ENCODE measurements at places on chromosomes 3 and 15.

DNA sequence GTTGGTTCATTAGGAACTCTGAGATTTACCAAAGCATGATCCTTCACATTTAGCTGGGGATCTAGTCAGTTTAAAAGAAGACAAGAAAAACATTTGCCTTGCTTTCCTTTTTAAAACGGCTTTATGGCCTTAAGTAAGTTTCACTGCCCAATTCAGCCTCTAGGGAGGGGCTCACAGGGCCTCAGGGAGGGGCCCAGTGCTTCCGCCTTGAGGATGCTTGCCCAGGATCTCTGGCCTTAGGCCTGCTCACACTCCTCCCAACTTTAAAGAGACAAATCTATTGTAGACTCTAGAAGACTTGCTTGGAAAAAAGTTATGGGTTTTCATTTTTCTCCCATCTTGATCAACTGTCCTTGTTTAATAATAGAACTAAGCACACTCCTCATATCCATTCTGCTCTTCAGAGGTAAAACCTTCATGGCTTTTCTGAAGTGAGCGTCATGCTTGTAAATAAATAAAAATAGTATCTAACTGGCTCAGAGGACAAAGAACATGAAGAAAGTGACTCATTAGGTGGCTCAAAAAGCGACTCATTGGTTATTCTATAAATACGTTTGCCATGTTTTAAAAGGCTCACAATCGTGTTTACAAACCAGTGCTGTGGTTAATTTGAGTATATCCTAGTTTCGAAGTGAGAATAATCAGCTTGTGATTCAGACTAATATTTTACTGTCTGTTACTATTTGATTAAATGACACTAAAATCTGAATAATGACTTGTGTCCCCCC, 13.7 kb downstream of the PDHB start:
- peak; percentile 39 for DNase-seq

DNA sequence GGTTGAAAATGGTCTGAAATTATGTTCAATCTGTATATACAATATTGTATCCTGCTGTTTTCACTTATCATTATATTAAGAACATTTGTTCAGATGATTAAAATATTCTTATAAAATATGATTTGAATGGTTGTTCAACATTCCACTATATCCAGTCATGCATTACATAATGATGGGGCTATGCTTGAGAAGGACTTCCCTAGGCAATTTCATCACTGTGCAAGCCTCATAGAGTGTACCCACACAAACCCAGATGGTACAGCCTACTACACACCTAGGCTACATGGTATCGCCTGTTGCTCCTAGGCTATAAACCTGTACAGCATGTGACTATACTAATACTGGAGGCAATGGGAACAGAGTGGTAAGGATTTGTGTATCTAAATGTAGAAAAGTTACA, 30.5 kb downstream of the SLC7A14 start:
- DNase-seq = no peak

DNA sequence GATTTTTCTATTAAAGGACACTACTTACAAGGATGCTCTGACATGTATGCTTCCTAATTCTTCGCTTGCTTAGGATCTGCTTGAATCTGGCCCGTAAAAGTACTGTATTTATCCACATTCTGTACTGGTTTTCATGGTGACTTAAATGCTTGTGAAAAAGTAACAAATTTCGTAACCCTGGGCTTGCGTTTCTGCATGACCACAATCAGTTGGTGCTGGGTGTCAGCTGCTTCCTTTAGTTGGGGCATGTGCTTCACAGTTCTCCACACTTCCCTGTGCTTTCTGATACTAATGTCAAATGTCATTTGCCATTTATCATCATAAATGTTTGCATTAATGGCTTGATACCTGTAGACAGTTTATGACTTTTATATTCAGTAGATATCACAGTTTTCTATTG, 218.4 kb upstream of the MLF1 start:
- peak; percentile 49 for DNase-seq

DNA sequence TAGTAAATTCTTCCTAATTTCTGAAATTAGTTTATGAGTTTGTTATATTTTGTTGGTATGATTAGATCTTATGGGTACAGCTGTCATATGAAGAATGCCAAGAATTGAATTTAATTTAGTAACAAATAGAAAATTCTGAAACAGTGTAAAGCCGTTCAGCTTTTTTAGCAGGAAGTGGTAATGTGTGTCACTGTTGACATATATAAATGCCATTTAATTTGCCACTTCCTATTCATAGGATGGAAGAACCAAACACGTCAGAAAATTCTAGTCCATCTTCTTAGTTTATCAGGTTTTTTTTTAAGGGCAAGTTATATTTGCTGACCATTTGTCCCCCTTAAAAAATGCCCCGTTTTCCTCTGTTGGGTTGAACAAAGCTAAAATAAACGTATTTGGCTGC, 43.0 kb downstream of the RAB8B start:
- DNase-seq = no peak

- no peak for DNase-seq
These were observed 342.1 kb downstream of the SLC9A9 start for GRCh38 chr3:143506190-143506589.

- no peak for DNase-seq
These were observed 76.4 kb downstream of the CGGBP1 start for GRCh38 chr3:87982421-87982820.

- DNase-seq = no peak
These were observed 17.4 kb downstream of the PTPRG start for GRCh38 chr3:61578667-61579367.

DNA sequence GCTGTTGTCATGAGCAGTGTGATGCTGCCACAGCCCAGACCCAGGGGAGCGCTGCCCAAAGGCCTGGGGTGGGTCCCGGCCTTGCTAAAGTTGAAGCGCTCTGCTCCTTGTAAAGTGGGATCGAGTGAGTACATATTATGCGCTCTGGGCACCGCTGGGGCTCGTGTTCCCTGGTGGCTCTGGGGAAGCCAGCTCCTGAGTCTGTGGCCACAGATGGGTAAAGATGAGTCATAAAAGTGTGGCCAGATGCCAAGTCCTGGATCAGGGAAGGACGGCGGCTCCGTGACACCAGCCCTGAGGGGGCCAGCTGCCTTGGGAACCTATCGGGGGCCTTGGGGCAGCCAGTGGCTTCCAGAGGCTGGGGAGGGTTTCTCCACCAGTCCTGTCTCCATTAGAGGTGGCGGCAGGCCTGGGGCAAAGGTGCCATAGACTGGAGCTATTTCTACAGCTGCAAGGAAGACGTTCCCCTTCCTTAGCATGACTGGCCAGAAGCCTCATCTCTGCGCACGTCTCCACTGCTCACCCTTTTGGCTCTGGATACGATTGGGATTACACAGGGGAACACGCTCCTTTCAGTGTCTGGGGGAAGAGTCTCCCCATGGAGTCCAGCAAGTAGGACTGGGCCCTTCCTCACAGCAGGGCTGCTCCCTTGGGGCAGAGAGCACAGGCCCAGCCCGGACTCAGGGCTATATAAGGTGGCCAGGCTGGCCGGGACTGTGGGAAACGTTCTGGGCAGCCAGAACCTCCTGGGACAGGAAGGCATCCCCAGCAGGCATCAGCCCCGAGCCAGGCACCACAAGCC, 1.2 kb upstream of the ITIH4 start:
- peak; percentile 96 for DNase-seq

DNA sequence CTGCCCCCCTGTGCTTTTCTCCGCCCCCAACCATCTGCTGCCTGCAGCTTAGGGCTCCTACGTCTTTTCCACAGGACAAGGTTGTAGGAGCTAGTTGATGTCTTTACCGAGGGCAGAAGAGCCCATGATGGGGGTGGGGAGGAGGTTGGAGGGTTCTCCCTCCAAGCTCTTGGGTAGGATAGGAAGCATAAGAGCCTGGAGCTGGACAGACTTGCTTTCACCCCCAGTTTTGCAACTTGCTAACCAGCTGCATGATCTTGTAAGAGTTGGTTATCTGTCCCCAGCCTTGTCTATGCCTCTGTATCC, 856 bp downstream of the ABCF3 start:
- DNase-seq = no peak

- peak; percentile 3 for DNase-seq
These were observed 1091.9 kb downstream of the NSUN3 start for GRCh38 chr3:95154766-95155165.

GRCh38 chr15:77907824-77908751, 169.4 kb downstream of the TBC1D2B start:
- peak; percentile 76 for DNase-seq

DNA sequence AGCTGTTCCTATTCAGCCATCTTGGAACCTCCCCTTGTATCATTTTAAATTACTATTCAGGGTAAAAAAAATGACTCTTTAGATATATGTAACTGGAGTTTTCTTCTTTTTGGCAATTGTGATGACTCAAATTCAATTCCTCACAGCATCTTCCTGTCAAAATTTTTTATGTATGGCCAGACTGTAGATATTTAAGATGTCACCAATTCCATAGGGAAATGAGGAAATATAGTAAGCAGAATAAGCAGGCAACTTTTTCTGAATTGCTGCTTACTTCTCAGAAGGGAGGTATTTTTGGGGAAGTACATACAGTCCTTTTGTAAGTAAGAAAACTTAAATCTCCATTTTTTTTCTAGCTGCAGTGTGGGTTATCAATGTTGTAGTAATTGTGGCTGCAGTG, 28.8 kb downstream of the EAF2 start:
- no peak for DNase-seq

DNA sequence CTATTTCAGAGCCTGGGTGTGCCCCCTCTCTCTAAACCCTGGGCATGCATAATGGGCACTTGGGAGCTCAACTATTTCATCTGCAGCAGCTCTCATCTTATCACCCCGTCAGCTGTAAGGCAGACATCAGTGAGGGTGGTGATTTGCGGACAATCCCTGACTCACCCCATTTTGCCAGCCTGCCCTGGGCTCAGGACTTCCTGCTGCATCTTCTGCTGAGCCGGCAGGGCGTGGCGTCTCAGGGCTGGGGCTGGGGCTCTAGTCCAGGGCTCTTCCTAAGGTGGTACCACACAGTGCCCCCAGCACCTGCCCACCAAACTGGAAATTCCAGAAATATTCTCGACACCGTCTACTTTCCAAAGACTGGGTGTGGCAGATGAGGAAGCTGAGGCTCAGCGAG, 925 bp upstream of the PSTPIP1 start:
- no peak for DNase-seq

- DNase-seq = no peak
These were observed 2.9 kb downstream of the KLHL24 start for GRCh38 chr3:183638101-183638852.

GRCh38 chr15:90609242-90610180, 79.8 kb downstream of the CRTC3 start:
- DNase-seq = no peak

DNA sequence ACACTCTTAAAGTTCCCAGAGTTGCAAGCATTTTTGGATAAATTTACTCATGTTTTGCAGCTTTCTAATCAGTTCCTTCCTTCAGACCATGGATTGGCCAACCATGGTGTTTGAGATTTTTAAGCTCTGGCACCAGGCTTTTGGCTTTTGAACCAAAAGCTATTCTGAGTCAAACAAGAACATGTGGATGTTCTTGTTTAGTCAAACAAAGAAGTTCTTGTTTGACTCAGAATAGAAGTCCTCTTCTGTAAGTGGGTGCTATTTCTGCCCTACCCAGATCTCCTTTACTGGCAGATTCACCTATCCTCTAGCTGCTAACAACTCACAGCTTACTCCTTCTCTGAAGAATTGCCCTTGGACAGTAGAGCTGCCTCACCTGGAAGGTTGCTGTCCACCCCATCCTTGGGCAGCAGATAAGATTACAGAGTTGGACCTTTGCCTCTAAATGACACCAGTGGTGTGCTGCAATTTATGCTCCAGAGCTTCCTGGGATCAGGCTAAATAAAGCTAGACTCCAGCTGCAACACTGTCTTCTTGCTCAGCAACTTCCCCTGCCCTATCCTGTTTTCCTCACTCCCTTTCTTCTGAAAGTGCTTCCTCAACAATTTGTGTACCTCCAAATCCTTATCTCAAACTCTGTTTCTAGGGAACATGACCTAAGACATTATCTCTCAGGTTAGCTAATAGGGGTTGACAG, 65.6 kb downstream of the COL6A6 start:
- peak; percentile 30 for DNase-seq

- DNase-seq = no peak
These were observed 41.8 kb downstream of the MCF2L2 start for GRCh38 chr3:183386651-183387050.

- no peak for DNase-seq
These were observed 22.0 kb downstream of the SST start for GRCh38 chr3:187648177-187648576.

DNA sequence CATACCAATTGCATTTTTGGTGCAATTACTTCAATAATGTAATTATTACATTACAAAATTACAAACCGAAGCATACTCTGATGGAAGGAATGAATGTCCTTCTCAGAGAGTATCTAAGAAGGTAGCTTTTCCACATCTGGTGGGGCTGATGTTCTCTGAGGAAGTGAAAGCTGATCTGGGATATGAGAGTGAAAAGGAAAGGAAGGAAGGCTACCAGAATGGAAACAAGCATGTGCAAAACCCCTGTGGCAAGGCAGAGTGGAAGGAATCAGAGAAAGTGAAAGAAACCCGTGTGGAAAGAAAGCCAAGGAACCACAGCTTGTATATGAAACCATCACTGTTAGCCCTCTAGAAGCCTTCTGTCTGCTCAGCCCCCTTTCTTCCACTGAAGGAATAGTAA, 35.3 kb upstream of the GOLGA8A start:
- no peak for DNase-seq

DNA sequence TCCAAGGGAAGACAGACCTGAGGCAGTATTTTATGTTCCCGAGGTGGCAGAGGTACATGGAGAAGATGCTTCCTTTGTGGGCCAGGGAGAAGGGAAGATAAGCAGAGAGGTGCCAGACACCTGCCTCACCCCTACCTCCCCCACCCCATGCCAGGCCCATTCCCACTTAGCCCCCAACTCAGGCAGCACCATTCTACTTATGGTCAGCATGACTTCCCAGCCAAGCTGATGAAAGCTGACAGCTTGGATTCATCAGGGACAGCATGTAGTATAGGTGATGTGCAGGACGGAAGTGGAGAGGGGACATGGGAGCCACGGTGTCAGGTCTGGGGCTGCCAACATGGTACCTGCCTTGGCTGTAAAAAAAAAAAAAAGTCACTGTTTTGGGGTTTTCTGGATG, 57.5 kb upstream of the CSPG4 start:
- no peak for DNase-seq

GRCh38 chr15:57920911-57921310, 144.6 kb downstream of the ALDH1A2 start:
- DNase-seq = no peak

- peak; percentile 91 for DNase-seq
These were observed 15.9 kb downstream of the EMC7 start for GRCh38 chr15:34085746-34086145.

DNA sequence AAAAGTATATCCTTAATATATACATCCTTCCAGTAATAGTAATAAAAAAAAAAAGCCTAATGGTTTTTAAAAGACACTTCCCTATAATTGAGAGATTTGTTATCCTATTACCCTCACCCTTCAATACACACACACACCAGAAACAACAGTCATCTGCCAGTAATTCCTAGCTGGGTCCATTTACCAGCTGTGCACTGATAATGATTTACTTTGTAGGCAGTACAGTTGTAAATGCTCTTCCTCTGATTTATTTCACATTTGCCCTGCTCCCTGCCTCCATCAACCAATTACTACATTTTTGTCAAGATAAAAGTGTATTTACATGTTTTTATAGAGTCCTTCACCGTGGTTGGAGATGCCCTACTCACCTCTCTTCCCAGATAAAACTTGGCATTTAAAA, 12.4 kb downstream of the TPM1 start:
- DNase-seq = peak; percentile 39

Measured in myocyte (in vitro differentiated cells).